ENCODE measurements at places on chromosomes 3 and 15.

GRCh38 chr15:66294932-66295235 is 1.5 kb downstream of the DIS3L start:
- peak overlapping the region; percentile 92 for H3K27ac ChIP-seq
- H3K27me3 ChIP-seq: no peaks in the 10 kb centered on the region

DNA sequence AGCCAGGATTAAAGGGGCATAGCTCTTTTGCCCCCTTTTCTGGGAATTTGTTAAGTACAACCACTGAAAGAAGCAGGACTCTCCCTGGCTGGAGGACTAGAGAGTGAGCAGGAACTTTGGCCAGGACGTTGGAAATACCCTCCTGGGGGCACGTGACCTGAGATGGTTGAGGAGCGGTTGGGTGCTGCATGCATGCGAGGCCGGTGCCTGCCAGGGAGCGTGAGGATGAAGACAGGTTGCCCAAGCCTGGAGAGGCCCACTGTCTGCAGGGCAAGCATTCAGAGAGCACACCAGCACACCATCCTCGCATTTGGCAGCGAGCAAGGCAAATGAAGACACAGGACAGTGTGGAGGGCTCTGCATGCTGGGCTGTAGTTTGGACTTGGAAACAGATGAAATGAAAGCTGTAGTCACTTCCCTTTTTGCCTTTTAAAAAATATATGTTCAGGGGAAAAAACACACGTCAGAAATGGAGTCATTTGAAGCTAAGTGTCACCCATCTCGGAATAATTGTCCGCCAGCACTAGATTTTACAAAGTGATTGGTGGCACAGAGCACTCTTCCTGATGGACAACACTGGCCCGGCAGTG is 217.6 kb downstream of the SLCO3A1 start:
- H3K27me3 ChIP-seq: no peaks in the 10 kb centered on the region
- H3K4me3 ChIP-seq: no peak overlapping the region
- DNase-seq: no peak
- H3K27ac ChIP-seq: no peak overlapping the region

DNA sequence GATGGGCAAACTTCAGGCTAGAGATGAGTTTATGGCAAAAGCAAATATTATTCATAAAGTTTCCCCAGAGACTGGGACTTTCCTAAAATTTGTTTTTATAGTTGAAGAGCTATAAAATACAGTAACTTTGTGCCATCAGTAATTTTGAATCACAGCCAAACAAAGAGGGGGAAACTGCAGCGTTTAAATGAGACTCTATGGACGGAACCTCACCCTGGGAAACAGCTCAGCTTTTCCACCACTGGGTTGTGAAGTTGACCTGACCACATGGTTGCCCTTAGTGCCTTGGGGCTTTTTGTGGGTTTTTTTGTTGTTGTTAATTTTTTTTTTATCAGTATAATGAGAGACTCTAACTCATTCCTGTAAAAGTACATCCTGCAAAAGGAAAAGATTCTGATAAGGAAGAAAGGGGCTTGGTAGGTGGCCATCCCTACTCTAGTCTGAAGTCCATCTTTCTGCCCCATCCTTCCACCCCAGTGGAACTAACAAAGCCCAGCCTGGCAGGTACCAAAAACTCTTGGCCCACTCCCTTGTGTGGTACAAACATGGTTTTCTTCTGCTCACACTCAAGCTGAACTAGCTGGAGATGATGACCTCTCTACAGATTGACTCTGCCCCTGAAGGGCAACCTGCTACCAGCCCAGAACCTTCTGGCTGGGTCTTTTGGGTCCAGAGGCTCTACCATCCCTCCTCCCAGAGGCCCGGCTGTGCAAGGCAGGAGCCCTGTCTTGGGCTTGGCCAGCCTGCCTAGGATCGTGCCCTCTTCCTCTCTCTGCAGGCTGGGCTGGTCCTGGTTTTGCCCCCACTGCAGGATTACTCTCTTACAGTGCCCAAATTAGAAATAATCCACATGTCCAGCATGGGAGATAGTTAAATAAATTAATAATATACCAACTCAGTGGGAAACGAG is 41.2 kb downstream of the RLBP1 start:
- H3K27ac ChIP-seq: no peak overlapping the region
- H3K36me3 ChIP-seq: peaks cover 56% of the 10 kb centered on the region
- H3K4me3 ChIP-seq: no peak overlapping the region
- peaks cover 3% of the 10 kb centered on the region for H3K4me1 ChIP-seq
- no peaks in the 10 kb centered on the region for H3K27me3 ChIP-seq
- DNase-seq: no peak

- no peak overlapping the region for H3K4me3 ChIP-seq
- H3K27ac ChIP-seq: no peak overlapping the region
- H3K36me3 ChIP-seq: no peaks in the 10 kb centered on the region
- DNase-seq: no peak
Observed at GRCh38 chr3:134002306-134002705, 27.4 kb downstream of the SLCO2A1 start.

DNA sequence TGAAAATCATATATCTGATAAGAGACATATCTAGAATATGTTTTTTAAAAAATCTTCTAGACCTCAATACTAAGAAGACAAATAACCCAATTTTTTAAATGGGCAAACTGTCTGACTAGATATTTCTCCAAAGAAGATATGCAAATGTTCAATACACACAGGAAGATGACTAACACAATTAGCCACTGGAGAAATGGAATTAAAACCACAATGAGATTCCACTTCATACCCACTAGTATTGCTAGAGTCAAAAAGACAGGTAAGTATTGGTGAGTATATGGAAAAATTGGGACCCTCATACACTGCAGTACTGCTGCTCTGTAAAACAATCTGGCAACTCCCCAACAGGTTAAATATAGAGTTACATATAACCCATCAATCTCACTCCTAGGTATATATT is 33.1 kb upstream of the TOPAZ1 start:
- H3K4me3 ChIP-seq: no peak overlapping the region
- no peaks in the 10 kb centered on the region for H3K27me3 ChIP-seq
- DNase-seq: no peak
- peaks cover 39% of the 10 kb centered on the region for H3K4me1 ChIP-seq

- H3K36me3 ChIP-seq: peaks cover 9% of the 10 kb centered on the region
- peaks cover 3% of the 10 kb centered on the region for H3K4me1 ChIP-seq
- no peak overlapping the region for H3K27ac ChIP-seq
- no peaks in the 10 kb centered on the region for H3K27me3 ChIP-seq
- DNase-seq: no peak
Observed at GRCh38 chr3:98573181-98573728, 20.2 kb downstream of the CPOX start.

- H3K27ac ChIP-seq: no peak overlapping the region
- no peaks in the 10 kb centered on the region for H3K27me3 ChIP-seq
- no peaks in the 10 kb centered on the region for H3K36me3 ChIP-seq
- no peak overlapping the region for H3K4me3 ChIP-seq
- H3K4me1 ChIP-seq: no peaks in the 10 kb centered on the region
Observed at GRCh38 chr3:163056874-163057497, 1560.4 kb downstream of the OTOL1 start.

- H3K27ac ChIP-seq: no peak overlapping the region
- no peaks in the 10 kb centered on the region for H3K27me3 ChIP-seq
- H3K36me3 ChIP-seq: no peaks in the 10 kb centered on the region
- no peak overlapping the region for H3K4me3 ChIP-seq
- no peaks in the 10 kb centered on the region for H3K4me1 ChIP-seq
Observed at GRCh38 chr3:90092994-90093393, 985.6 kb downstream of the EPHA3 start.

DNA sequence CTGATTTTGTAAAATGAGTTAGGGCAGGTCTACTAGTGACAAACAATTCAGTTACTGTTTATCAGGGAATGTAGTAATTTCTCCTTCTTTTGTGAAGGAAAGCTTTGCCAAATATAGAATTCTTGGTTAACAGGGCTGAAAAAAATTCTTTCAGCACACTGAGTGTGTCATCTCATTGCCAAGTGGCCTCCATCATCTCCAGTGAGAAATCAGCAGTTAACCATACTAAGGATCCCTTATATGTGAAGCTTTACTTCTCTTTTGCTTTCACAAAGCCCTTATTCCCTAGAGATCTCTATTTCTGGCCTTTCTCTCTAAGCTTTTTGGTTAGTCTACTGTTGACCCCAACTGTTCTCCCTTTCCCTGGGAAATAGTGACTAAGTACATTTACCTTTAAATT is 269.1 kb downstream of the SCAPER start:
- no peaks in the 10 kb centered on the region for H3K27me3 ChIP-seq
- peaks cover 6% of the 10 kb centered on the region for H3K36me3 ChIP-seq
- H3K27ac ChIP-seq: no peak overlapping the region
- DNase-seq: no peak
- no peak overlapping the region for H3K4me3 ChIP-seq

DNA sequence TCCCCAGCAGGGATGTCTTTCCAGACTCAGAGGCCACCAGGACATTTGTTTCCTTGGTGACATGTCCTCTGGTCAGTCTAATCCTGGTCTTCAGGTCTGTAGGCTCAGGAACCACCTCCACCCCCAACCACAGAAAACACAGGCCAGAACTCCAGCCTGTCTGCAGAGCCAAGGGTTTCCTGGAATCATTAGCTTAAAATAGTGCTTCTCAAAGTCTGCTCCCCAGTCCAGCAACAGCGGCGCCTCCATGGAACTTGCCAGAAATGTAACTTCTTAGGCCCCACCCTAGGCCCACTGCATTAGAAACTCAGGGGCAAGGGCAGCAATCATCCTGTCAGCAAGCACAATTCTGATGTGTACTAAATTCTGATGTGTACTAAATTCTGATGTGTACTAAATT is 20.0 kb downstream of the SLC28A1 start:
- peaks cover 9% of the 10 kb centered on the region for H3K4me1 ChIP-seq
- H3K27me3 ChIP-seq: no peaks in the 10 kb centered on the region
- peaks cover 20% of the 10 kb centered on the region for H3K36me3 ChIP-seq
- DNase-seq: no peak
- no peak overlapping the region for H3K4me3 ChIP-seq

- no peak overlapping the region for H3K4me3 ChIP-seq
- no peak overlapping the region for H3K27ac ChIP-seq
- peaks cover 4% of the 10 kb centered on the region for H3K27me3 ChIP-seq
- no peaks in the 10 kb centered on the region for H3K36me3 ChIP-seq
- no peak for DNase-seq
Observed at GRCh38 chr3:52783211-52783555, 5.8 kb downstream of the ITIH1 start.

GRCh38 chr15:100220058-100220768 is 121.6 kb downstream of the ADAMTS17 start:
- H3K36me3 ChIP-seq: no peaks in the 10 kb centered on the region
- H3K27ac ChIP-seq: no peak overlapping the region
- H3K27me3 ChIP-seq: no peaks in the 10 kb centered on the region
- peaks cover 13% of the 10 kb centered on the region for H3K4me1 ChIP-seq

- H3K36me3 ChIP-seq: no peaks in the 10 kb centered on the region
- no peaks in the 10 kb centered on the region for H3K4me1 ChIP-seq
- H3K27me3 ChIP-seq: no peaks in the 10 kb centered on the region
- DNase-seq: no peak
- no peak overlapping the region for H3K27ac ChIP-seq
Observed at GRCh38 chr3:152195206-152195605, 73.5 kb upstream of the MBNL1 start.

GRCh38 chr3:15159501-15160136 is 46.4 kb upstream of the CAPN7 start:
- H3K4me1 ChIP-seq: no peaks in the 10 kb centered on the region
- no peaks in the 10 kb centered on the region for H3K36me3 ChIP-seq
- H3K27ac ChIP-seq: no peak overlapping the region
- H3K27me3 ChIP-seq: peaks cover 18% of the 10 kb centered on the region
- DNase-seq: peak; percentile 43

DNA sequence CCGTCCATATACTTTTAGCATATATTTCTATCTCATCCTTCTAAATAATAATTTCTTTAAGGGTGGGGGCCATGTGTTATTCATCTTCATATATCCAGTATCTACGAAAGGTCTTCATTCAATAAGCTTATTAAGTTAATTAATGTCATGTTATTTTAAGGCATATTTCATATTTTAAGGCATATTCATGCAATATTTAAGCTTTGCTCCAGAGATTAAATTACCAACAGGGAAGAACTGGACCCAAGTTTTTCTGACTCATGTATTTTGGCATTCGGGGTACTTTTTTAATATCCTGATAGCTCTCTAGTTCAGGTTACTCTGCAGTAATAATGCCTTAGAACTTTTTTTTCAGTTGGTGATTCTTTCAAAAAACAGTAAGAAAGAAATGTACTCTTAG is 27.4 kb downstream of the PHC3 start:
- H3K27ac ChIP-seq: peak overlapping the region; percentile 37
- H3K4me3 ChIP-seq: no peak overlapping the region
- no peaks in the 10 kb centered on the region for H3K27me3 ChIP-seq
- peaks cover 7% of the 10 kb centered on the region for H3K4me1 ChIP-seq
- H3K36me3 ChIP-seq: peaks cover 14% of the 10 kb centered on the region

DNA sequence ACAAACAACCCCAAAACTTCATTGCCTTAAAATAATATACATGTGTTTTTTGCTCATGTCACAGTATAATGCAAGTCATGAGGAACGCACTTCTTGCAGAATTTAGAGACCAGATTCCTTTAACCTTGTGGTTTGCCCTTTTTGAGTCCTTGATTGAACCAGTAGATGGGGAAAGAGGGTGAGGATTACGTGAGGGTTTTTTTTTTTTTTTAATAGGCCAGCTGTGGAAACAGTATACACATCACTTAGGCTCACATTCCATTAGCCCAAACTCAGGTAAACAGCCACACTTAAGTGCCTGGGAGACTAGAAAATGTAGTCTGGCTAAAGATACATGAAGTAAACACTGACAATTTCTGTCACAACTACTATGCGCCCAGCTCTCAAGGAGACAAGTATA is 114.9 kb upstream of the MLF1 start:
- no peaks in the 10 kb centered on the region for H3K36me3 ChIP-seq
- no peak overlapping the region for H3K27ac ChIP-seq
- H3K4me3 ChIP-seq: no peak overlapping the region
- H3K27me3 ChIP-seq: no peaks in the 10 kb centered on the region

DNA sequence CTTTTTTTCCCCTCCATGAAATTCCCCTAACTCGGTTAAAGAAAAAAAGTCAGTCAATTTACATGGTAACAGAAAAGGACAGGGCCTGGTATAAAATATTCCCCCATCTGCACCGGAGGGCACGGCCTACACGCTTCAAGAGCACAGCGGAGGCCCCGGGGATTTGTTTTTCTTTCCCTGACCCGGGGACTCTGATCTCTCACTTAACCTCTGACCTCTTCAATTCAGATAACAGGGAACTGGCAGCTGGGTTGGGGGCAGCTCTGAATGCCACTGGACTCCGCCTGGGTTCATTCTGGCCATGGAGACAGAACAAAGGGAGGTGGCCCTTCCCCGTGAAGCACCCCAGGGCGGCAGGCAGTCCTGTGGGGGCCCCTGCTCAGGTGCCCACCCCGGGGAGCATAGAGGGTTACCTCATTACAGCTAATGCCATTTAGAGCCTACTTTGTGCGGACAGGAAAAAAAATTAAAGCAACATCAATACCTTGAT is 257.5 kb downstream of the SHQ1 start:
- no peaks in the 10 kb centered on the region for H3K36me3 ChIP-seq
- peak; percentile 66 for DNase-seq
- H3K27ac ChIP-seq: peak overlapping the region; percentile 64
- peaks cover 27% of the 10 kb centered on the region for H3K4me1 ChIP-seq
- H3K4me3 ChIP-seq: no peak overlapping the region
- no peaks in the 10 kb centered on the region for H3K27me3 ChIP-seq

Data from large intestine (tissue), 12 donors.